LoVo (cell line): ENCODE measurements at places on chromosomes 5 and 9.
A peak's percentile ranks its signal among the peaks of the same experiment; 100 is the strongest.

- DNase-seq = no peak
These were observed 7.2 kb downstream of the STARD4 start for GRCh38 chr5:111505096-111505495.

- DNase-seq = peak; percentile 10
These were observed at the start of gene LPAR1 for GRCh38 chr9:111038331-111039230. TSS of gene LPAR1 (minus strand) at chr9:111038470. CDS start at chr9:110972117, 66,353 bp downstream.

- no peak for DNase-seq
These were observed 10.1 kb downstream of the FBXL7 start for GRCh38 chr5:15510092-15510491.

DNA sequence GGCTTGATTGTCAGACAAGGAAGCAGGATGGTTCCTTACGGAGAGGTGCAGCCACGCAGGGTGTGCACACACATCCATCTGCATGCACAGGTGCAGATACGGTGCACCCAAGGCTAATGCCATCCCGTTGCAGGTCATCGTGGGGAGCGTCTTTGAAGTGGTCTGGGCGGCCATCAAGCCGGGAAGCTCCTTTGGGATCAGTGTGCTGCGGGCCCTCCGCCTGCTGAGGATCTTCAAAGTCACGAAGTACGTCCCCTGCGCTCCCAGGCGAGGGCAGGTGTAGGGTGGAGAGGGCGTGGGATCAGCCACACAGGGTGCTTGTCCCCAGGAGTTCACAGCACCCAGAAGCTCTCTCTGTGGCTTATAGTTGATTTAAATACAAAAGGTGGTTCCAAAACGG is 106.4 kb downstream of the CACNA1B start:
- DNase-seq = no peak

DNA sequence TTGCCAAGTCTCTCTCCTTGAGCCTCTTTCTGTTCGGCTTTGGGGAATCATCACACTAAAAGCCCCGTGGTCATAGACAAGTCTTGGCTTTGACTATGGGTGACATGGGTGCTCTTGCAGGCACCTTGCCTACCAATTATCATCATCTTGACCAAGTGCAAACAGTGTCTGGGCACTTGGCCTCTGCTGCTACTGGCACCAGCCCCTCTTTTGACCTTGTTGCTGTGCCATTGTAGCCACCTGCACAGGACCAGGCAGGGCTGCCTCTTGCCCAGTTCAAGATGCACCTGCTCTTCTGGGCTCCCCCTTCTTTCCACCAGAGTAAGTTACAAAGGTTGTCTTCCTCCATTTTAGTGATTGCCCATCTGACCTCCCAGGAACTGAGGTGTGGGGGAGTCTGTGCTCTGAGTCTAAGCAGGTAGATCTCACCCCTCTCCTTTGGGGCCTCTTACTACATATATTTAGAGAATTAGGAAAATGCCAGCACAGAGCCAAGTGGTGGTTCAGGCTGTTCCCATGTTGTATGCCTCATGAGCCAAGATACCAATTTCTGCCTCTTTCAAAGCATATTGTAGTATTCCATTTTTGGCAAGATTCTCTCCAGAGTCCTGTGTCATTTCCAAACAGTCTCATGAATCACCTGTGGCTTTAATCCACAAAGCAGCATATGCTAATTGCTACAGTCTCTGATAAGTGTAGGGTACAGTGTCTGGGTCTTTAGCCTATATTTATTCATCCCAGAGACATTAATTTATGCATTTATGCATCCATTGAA is 142.9 kb upstream of the DAP start:
- no peak for DNase-seq

GRCh38 chr5:98905857-98906688 is 22.7 kb downstream of the CHD1 start:
- DNase-seq = peak; percentile 53

DNA sequence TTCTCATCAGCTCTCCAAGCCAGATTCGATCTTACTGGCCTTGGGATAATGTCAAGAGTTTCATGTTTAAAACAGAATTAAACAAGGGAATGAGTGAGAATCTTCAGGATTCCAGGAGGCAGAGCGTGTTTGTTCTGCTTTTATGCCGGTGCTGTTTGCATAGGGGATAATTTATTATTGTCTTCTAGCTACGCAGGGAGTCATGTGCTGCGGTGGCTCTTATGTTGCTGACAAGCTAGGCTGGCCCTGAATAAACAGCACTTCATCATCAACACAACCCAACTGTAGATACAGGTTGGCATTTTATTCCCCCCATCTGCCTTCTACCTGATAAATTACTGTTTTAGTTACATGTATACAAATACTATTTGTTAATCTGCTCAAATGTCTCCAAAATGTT is 47.1 kb upstream of the PCA3 start:
- DNase-seq = no peak

- no peak for DNase-seq
These were observed 94.2 kb downstream of the CRB2 start for GRCh38 chr9:123450098-123450770.

DNA sequence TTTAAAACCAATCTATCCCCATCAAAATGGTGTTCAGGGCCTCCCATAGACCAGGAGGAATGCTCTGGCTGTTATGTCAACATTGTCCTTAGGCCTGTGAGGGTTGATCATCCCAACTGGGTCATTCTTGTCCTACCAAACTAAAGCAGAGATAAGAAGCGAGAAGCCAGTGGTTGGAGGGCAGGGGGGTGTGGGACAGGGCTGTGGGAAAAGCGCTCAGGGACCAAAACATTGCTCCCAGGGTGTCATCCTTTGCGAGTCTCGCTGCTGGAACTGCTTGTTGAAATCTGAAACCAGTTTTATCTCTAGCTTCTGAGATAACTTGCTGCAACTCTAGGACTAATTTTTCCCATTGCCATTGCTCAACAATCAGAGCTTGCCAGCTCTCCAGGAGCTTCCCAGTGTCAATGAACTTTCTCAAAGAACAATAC is 48.1 kb downstream of the SPATA31C2 start:
- no peak for DNase-seq

DNA sequence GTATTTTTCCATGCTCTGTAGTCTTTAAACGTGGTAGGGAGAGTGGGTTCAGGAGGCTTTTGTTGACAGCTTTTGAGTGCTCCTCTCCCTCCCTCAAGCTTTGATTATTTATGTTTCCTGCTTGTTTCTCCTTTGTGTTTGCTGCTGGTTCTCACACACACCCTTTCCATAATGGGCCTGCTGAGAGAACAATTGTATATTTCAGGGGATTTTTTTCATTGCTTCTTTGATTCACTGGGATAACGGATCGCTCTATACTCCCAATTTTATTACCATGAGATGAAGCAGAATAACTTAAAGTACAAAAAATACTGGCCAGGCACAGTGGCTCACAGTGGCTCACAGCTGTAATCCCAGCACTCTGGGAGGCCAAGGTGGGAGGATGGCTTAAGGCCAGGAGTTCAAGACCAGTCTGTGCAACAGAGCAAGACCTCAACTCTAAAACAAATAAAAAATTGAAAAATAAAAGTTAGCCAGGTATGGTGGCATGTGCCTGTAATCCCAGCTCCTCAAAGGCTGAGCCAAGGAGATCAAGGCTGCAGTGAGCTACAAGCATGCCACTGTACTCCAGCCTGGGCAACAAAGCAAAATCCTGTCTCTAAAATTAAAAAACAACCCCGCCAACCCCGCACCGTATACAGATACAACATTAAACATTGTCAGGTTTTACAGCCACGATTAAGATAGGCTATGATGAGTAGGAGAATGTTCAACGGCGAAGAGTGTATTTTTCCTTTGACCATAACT is 66.9 kb downstream of the USP20 start:
- DNase-seq = no peak

- DNase-seq = no peak
These were observed 67.7 kb downstream of the C9orf152 start for GRCh38 chr9:110140276-110140675.

- DNase-seq = no peak
These were observed 32.2 kb downstream of the PCDH1 start for GRCh38 chr5:141846031-141846430.

- DNase-seq = no peak
These were observed 28.7 kb downstream of the ISL1 start for GRCh38 chr5:51411921-51412325.

- DNase-seq = no peak
These were observed 272.7 kb downstream of the TRIM32 start for GRCh38 chr9:116959809-116960208.

DNA sequence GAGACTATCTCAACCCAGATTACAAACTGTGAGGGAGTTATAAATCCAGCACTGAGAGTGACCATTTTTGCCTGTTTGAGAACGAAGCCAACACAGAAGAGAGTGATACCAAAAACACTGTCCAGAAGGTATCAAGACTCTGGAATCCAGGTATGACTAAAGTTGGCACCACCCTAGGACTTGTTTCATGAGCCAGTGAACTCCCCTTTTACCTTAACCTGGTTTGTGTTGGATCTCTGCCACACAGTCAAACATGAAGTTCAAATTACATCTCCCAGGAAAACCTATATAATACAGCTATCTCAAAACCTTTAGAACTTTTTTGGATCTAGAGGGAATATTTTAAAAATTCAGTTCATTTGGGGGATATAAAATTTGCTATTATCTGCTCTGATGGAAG is 11.4 kb downstream of the ZBTB5 start:
- peak; percentile 16 for DNase-seq
